Small intestine (tissue), 16 donors: ENCODE measurements at places on chromosomes 3 and 15. TPM values are rescaled to one million over a fixed set of nuclear protein-coding genes. Genes with fewer than 3 reads are reported as not detected.

- no peak for DNase-seq
Observed at GRCh38 chr3:31714495-31715280, 182.0 kb downstream of the STT3B start.

DNA sequence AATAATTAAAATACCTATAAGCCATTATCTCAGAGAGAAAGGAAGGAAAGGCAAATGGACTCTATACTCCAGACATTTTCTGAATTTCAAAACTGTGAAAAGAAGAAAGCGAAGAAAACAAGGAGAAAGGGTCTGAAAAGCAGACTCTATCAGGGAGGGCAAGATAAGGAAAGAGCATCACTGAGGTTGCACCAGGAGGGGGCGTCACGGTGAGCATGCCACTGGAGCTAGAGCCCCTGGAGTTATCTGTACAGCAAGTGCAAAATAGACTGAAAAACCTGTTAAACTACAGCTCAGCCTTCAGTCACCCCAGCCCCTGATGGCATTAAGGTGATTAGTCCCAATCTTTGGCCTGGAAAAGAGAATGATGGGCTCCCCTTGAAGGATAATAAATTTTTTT is 514.3 kb downstream of the GABRG3 start:
- no peak for DNase-seq

- no peak for DNase-seq
Observed at GRCh38 chr3:174016186-174016585, 618.6 kb downstream of the NLGN1 start.

Gene RARB
- polyA plus RNA-seq, result 9.0 TPM

Gene RETNLB
- polyA plus RNA-seq, result 4.9 TPM

Gene ZNF609
- 9.8 TPM for polyA plus RNA-seq

- DNase-seq, result peak; percentile 88
Observed at GRCh38 chr3:52123106-52123725, 31.0 kb downstream of the POC1A start.

DNA sequence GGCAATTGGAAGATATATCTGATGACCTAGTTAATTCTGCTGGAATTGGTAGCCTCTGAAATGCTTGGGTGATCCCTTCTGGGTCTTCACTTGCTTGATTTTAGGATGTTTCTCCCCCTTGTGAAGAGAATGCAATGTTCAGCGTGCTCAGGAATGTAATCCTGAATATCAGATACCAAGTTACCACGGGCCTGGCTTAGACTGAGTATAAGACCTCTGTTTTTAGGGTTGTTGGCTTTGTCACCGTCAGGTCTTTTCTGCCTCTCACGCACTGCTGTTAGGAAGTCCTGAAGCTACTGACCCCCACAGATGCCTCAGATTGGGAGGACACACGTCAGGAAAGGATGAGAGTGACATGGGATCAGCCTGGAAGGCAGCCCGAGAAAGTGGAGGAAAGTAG is 198.5 kb downstream of the CDIN1 start:
- DNase-seq, result no peak

DNA sequence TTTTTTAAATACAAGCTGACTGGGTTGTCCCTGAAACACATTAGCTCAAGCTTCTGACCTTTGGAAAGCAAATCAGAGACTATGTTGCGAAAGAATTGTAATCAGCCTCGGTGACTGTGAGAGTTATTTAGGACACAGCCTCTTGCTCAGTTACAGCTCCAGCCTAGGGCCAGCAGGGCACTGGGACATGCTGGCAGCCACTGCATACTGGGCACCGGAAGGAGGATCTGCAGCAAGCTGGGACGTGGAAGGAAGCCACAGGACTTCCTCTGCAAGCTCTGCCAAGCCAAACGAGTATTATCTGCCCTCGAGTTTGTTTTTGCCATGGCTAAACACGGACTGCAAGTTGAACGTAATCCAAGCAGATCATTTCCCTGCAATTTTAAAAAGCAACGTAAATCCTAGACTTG is 24.4 kb upstream of the COPG1 start:
- peak; percentile 96 for DNase-seq

Gene FOXL2NB
- polyA plus RNA-seq, result not detected

- DNase-seq, result peak; percentile 53
Observed at GRCh38 chr15:94259863-94260262, 28.5 kb downstream of the MCTP2 start.

Gene EIF2A
- polyA plus RNA-seq, result 76.0 TPM

DNA sequence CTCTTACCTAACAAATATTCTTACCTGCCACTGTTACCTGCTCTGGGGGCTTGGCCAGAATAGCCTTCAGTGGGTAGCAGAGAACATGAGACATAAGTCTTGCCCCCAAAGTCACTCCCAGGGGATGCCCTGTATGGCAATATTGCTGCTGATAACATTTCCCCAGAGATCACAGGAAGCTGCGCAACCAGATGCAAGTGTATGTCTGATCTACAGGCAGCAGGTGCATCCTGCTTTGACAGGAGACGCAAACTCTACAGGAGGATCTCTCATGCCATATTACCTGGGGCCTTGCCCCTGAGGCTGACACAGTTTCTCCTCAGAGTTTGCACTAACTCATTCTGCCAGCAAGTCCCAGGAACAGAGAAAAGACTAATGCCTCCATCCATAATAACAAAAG is 174.4 kb upstream of the LPP start:
- no peak for DNase-seq

Gene PSMD2
- polyA plus RNA-seq, result 122 TPM

- no peak for DNase-seq
Observed at GRCh38 chr3:34174740-34175139, 376.3 kb downstream of the PDCD6IP start.

Gene ITIH1
- polyA plus RNA-seq, result 0.58 TPM

DNA sequence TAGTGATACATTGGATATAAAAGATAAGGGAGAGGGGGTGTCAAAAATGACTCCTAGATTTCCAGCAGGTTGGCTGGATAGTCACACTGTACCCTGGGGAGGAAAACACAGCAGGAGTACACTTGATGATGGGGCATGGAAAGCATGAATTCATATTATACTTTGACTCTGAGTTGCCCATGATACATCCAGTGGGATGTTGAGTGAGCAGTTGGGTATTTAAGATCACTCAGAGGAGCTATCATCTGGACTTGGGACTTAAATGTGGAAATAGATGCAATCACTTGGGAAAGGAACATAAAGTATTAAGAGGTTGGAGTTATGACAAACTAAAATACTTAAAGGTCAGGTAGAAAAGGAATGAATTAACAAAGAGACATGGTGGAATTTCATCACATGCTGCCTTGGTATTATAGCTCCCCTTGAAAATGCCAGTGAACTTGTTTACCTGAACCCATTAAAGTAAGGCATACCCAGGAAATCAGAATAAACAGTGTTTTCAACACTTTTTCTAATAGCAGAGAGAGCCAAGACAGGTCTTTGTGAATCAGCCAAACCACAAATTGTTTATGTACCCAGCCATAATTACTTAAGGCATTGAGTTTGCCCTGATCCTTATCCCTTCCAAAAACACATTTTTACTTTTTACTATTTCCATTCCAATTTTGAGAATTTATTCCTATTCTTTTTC is 49.9 kb upstream of the ABI3BP start:
- DNase-seq, result no peak

DNA sequence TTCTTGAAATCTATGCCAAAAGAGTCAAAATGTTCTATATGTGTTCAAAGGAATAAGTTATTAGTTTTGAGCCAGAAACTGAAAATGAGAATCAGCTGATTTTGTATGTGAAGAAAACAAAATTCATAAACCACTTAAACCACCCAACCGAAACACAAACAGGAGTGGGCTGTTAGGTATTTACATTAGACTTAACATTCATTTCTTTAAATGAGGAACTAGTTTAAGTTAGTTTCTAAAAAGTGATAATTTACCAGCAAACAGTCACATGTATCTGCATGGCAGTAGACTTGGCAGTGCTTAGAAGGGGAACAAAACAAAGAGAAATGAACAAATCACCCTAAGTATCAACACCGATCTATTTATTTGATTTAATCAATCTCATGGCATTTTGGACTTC is 128.0 kb downstream of the GMNC start:
- no peak for DNase-seq

DNA sequence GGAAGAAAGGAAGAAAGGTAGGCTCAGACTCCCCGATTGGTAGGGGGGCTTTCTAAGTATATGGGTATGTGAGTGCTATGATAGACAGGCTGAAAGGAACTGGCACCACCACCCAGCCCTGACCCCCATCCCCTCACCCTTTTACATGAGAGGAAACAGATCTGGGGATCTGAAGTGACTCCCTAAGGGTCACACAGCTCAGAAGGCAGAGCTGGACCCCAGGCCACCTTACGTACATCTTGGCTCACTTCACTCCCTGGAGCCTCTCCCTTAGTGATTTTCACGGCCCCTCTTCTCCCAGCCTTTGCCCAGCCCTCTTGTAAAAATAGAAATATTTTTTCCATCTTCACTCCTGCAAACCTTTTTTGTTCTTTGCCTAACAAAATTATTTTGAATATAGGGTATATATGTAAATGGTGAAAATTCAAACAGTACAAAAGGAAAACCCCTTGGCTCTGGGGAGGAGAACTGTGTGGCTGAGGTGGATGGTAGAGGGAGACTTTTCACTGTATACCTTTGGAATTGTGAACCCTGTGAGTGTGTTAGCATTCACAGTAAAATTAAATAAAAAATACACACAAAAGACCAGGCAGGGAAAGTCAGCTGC is 34.8 kb upstream of the POLG start:
- DNase-seq, result no peak

Gene LZTFL1
- 7.7 TPM for polyA plus RNA-seq

GRCh38 chr15:91408476-91409076 is 308.5 kb downstream of the SV2B start:
- peak; percentile 75 for DNase-seq

DNA sequence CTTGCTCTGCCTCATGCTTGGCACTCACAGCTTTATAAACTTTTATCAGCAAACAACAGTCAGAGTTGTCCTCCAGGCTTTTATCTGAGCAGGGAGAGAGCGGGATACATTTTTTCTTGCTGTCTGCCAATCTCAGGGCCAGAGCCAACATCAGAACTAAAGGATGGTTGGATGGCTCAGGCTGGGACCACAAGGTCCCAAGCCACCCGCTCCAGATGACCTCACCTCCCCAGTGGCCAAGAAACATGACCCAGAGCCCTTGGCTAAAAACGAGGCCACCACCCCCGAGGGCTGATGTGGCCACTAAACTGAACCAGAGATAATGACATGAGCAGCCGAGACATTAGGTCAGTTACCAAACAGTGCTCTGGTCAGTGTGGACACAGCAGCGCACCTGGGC is 18.8 kb upstream of the SPATA12 start:
- no peak for DNase-seq

Gene PLA2G4E
- polyA plus RNA-seq, result 0.13 TPM

DNA sequence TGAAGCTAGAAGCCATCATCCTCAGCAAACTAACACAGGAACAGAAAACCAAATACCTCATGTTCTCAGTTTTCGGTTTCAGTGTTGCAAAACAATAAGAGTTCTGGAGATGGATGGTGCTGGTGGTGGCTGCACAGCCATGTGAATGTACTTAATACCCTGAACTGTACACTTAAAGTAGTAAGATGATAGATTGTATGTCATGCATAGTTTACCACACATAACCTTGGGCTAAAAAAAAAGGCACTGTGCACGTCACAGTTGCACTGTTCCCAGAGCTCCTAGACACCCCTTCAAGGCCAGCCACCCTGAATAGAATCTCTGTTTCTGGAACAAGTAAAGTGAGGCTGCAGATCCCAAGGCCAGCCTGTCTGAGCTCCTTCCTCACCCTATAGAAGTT is 243.3 kb upstream of the IGF1R start:
- DNase-seq, result no peak

GRCh38 chr3:53724566-53724965 is 121.7 kb downstream of the CHDH start:
- DNase-seq, result no peak

DNA sequence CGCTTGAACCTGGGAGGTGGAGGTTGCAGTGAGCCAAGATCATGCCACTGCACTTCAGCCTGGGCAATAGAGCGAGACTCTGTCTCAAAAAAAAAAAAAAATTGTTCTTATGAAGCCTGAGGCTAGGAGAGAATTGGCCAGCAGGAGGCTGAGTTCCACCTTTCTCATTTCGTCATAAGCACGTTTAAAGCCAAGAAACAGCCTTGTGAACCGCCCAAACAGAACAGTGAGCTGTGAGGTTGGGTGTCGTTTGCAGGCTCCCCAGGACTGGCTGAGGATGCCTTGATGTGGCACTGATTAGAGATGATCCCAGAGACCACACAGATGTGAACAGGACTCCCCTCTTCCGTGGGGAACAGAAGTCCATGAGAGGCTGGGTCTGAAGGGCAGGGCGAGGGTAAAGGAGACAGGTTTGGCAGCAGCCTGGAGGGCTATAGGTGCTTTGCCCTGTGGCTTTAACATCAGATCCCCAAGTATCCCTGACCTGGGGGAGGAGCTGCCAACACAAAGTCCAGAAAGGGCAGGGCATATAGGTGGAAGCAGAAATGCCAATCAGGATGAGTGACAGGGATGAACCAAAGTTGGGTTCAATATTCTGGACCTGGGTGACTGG is 52.9 kb downstream of the CLEC3B start:
- peak; percentile 68 for DNase-seq

DNA sequence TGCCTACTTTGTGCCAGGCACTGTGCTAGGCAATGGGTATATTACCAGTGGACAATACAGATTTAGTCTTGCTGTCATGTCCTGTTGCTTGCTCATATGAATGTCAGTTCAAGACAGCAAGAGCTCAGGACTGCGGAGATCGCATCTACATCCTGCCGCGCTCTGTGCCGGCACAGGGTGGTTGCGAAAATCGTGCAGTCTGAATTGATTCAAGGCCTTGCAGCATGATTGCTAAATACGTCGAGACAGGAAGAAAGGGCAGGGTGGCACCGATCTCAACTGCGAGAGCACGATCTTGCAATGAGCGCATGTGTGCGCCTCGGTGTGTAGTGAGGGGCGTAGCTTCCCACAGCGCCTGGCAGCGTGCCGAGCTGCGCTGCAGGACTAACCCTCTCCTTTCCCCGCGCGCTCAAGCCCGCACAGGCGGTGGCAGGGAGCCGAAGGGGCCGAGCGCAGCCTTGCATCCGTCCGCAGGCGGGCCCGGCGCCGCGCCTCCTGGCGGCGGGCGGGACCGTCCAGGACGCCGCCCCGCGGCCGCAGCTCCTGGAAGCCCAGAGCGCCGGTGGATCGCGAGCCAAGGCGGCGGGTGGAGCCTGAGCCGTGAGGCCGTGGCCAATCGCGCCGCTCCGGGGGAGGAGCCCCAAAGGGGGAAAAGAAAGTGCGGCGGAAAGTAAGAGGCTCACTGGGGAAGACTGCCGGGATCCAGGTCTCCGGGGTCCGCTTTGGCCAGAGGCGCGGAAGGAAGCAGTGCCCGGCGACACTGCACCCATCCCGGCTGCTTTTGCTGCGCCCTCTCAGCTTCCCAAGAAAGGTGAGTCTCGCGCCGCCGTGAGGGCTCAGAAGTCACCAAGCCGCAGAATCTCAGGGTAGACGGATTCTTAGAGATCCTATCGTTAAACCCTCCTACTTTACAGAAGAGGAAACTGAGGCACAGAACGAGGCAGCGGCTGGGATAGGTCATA is at the start of gene IL1RAP:
Gene IL1RAP, plus strand, starts transcription at position 677 of the 962 bp plus-strand sequence. CDS start 50,205 bp downstream, outside the sequence.
- peak; percentile 91 for DNase-seq

GRCh38 chr3:108099679-108100428 is 9.0 kb upstream of the CD47 start:
- no peak for DNase-seq

Gene TRPM1
- not detected for polyA plus RNA-seq

- no peak for DNase-seq
Observed at GRCh38 chr3:175410251-175410650, 551.1 kb downstream of the NAALADL2 start.
